Activated CD8-positive, alpha-beta memory T cell treated with anti-CD3 and anti-CD28 coated beads for 1 hour (primary cell): ENCODE measurements at places on chromosomes 4 and X.
A peak's percentile ranks its signal among the peaks of the same experiment; 100 is the strongest.

GRCh38 chr4:17138847-17139246, 240.4 kb upstream of the LDB2 start:
- no peak for DNase-seq

DNA sequence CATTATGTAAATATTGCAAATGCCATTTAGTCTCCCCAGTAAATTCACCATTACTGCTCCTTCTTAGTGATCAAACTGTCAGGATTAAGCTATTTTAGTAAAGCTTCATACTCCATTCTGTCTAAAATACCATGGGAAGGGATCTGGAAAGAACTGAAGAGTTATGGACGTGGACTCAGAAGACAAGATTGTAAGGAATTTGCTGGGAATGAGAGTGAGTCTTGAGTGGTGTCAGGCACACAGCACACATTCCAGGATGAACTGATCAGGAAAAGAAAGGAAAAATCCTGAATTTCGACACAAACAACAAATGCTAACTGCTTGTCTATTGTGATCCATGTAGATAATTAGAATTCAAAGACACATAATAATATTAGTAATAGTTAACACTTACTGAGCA, 311.0 kb downstream of the CENPC start:
- DNase-seq: no peak

GRCh38 chr4:2059046-2059725, at the start of gene NAT8L:
NAT8L (plus strand) TSS chr4:2059327; CDS start chr4:2059512, 185 bp downstream.
- no peak for DNase-seq

DNA sequence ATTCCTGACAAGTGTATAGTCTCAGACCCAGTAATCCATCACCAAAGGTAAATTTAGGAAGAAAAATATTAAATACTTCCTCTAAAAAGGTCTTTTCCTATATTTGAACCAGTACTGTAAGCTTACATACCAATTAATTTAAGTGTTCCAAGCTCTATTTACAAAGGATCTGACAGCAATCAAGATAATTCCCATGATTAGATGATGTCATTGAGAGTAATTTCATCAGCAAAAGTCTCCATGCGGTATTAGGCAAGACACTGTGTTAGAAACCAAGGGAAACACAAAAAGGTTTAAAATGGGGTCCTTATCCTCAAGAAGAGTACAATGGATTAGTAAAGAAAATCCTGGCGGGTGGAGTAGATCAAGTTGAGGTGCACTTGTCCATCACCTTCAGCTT, 198.5 kb downstream of the PRDM5 start:
- no peak for DNase-seq

DNA sequence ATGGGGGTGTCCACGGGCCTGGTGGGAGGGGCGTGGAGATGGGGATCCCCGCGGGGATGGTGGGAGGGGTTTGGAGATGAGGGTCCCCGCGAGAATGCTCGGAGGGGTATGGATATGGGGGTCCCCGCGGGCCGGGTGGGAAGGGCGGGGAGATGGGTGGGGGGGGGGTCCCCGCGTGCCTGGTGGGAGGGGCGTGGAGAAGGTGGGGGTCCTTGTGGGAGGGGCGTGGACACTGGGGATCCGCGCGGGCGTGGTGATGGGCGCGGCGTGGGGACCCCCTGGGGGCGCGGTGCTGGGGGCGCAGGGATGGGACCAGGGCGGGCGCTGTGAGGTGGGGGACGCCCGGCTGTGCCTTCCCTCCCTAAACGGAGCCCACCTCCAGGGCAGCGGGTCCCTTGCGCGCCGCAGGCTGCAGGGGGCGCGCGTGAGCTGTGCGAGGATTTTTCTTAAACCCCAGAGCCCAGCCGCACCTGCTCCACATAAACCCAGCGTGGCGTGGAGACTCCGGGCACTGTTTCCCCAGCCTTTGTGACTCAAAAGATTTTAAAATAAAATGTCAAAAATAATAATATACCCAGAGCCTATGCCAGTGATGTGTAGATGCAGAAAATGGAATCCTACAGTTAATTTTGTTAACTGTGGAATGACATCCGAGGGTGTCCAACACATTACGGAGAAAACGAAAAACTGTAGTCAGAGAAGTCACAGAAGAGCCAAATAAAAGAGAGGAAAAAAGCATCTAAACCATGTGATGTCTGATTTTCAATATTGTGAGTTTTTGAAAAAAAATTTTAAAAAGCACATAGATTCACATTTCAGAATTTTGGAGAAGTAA, 1.5 kb upstream of the ASMTL start:
- DNase-seq: peak; percentile 80

DNA sequence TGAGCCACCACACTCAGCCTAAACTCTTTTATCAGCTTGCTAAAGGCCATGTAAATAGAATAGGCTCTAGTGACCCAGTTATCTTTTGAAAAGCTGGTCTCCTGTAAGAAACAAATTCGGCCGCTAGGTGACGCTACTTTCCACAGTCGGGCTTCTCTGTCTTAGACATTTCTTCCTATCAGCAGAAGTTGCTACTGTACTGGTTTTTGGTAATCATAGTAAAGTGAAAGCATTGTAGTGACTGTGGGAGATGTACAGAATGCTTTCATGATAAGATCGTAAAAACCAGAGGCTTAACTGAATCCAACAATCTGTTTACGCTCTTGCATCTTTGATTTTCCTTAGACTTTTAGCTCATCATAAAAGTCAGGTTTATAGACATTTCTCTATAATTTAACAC, 82.6 kb downstream of the GK start:
- peak; percentile 11 for DNase-seq

- no peak for DNase-seq
Observed at GRCh38 chrX:43269201-43269600, 386.9 kb upstream of the MAOA start.

GRCh38 chr4:38119668-38120385, 159.6 kb downstream of the PTTG2 start:
- no peak for DNase-seq

GRCh38 chr4:128653527-128654444, 155.7 kb upstream of the JADE1 start:
- DNase-seq: no peak

DNA sequence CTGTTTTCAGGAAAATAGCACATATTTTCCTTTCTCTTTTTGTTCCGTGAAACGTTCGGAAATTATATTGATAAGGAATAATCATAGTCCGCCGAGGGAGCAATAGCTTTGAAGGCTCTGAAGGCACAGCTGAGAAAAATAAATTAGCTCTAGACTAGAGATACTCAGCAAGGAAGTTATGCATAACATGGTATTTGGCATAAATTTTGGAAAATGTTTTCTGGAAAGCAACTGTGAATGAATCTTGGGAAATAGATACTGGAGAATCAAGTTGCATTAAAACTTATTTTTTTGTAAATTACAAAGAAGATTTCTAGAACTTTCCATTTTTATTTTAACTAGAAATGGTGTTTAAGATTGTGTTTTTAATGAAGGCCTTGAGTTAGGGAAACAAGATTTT, 92.4 kb downstream of the HPRT1 start:
- no peak for DNase-seq

DNA sequence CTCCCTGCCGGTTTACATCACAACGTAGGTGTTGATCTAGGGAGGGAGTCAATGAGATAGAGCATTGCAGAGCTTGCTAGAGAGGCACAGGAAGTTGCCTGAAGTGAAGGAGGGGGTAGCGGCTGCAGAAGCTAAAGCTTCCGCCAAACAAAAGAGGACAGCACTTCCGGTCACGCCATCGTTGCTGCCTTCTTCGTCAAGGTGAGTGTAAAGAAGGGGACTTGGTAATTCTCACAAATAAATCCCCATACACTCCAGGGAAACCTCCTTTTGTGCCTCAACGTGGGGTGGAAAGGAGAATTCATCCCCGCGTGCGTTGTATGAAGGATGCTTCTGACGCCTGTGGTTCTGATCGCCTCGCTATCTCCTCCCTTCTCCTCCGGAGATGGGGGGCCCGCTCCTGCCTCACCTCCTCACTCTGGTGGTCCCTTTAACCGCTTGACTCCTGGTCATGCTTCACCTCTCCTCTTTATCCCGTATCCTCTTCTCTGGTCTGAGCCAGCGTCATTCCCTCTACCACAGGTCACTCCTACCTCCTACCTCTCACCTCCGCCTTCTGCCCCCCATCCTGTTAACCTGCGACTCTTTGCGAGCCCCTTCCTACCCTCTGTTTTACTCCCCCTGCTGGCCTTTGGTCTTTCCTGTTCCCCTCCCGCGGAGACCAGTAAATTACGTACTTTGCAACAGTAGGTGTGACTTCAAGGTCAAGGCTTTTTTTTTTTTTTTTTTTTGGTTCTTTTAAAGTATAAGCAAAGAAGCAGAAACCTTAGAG, 59.9 kb downstream of the GSPT2 start:
- DNase-seq: peak; percentile 19

DNA sequence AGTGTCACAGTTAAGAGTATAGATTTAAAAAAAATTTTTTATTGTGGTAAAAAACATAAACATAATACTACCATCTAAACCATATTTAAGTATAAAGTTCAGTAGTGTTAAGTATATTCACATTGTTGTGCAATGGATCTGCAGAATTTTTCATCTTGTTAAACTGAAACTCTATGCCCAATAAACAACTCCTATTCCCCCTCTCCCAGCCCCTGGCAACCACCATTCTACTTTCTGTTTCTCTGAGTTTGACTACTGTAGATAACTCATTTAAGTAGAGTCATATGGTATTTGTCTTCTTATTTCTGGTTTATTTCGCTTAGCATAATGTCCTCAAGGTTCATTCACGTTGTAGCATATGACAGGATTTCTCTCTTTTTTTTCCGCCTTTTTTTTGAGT, 112.4 kb downstream of the PTTG2 start:
- no peak for DNase-seq

GRCh38 chr4:89562746-89563145, 255.1 kb upstream of the GPRIN3 start:
- no peak for DNase-seq

DNA sequence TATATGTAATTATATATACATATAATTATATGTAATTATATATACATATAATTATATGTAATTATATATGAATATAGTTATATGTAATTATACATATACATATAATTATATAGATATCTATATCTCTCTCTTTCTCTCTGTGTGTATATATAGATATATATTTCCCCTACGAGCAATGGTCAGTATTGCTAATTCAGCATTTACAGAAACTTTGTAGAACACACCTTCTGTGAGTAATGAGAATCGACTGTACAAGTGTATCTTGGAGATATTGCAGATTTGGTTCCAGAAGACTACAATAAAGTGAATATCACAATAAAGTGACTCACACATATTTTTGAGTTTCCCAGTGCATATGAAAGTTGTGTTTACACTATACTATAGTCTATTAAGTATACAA, 33.7 kb downstream of the GALNTL6 start:
- DNase-seq: no peak

DNA sequence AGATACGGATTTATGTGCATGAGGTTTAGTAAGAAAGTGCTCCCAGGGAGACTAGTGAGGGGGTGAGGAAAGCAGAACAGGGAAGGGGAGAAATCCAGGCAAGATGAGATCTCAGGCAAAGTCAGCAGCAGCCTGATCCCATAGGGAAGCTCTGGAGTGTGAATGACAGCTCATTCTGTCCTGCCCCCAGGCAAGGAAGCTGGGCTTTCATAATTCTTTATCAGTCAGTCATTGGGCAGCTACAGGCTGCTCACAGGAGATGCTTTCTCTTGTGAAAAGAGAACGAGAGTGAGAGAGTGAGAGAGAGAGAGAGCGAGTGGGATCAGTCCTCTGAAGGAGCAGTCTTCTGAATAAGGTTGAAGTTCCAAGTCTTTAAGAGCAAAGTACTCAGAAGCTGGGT, 48.1 kb downstream of the SRPX start:
- no peak for DNase-seq

GRCh38 chr4:63232058-63232457, 1177.2 kb downstream of the TECRL start:
- no peak for DNase-seq

GRCh38 chrX:318739-319578, at the start of gene GTPBP6:
GTPBP6 (minus strand) TSS chrX:318796; CDS start chrX:318787, 9 bp downstream.
- peak; percentile 98 for DNase-seq

DNA sequence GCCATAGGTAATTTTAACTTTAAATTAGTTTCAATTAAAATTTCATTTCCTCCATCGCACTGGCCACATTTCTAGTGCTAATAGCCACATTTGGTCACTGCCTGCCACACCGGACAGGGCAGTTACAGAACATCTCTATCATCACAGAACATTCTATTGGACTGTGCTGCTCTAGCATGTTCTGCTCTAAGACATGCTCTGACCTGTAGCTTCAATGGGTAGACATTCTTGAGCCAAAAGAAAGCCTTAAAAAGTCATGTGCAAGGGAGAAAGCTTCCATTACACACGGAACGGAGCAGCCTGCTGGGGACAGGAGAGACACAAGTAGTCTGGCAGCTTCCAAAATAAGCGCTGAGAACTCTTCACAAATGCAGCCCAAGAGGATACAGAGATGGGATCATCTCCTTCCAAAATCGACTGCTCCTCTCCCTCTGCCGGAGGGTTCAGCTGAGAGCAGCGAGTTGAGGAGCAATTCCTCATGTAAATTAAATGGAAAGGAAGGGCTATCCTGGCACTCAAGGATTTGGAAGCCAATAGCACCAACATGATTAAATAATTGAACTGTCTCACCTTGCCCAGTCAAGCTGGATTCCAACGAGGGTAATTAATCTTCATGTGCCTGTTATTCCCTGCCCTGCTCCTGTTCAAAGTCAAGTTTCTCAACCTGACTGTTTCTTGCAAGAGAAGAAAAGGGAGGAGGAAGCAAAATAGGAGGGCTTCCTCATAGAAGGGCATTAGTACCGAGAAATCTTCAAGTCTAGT, 336.4 kb upstream of the NOCT start:
- no peak for DNase-seq

- no peak for DNase-seq
Observed at GRCh38 chrX:2697306-2697705, 6.2 kb downstream of the CD99 start.

DNA sequence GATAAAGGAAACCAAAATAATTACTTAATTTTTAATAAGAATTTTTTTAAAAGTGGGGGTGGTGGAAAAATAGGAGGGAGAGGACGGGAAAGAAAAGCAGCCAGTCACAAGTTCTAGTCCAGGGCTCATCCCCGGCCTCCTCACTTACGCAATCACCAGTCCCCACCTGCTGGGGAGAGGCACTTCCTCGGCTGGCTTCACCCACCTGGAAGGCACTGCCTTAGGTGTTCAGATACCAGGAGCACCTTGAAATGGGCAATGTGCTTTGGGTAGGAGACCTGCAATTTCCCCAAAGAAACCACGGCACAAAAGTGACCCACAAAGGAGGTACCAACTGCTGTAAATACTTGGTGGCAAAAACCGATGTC, 23.8 kb downstream of the AFAP1 start:
- DNase-seq: no peak

GRCh38 chrX:22373766-22374165, 101.1 kb downstream of the CBLL2 start:
- no peak for DNase-seq

GRCh38 chrX:139484591-139484990, 45.9 kb upstream of the F9 start:
- DNase-seq: no peak

GRCh38 chr4:74450298-74450683, 5.4 kb downstream of the AREG start:
- DNase-seq: no peak

GRCh38 chrX:137032841-137033773, 688 bp downstream of the GPR101 start:
- DNase-seq: no peak

DNA sequence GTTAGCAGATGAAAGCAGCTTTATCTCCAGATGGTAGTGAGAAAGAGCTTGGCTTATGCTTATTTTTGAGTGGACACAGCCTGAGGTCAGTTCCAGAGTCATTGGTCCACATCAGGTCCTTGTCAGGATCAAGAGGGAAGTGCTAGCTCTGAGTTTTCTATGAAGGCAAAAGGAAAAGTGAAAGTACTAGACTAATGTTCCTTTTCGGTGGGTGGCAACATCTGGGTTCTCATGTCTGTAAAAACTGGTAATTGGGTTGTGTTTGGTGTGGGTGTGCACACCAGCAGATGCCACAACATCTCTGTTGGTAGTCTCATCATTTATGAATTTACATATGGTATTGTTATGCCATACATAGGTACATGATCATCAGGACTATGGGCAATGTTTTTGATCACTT, 210.5 kb downstream of the PWWP3B start:
- no peak for DNase-seq
